Immature natural killer cell (primary cell): ENCODE measurements at places on chromosomes 13 and 19.

- no peak for DNase-seq
- H3K4me3 ChIP-seq, result no peak overlapping the region
- no peak overlapping the region for H3K27ac ChIP-seq
- no peaks in the 10 kb centered on the region for H3K36me3 ChIP-seq
- no peaks in the 10 kb centered on the region for H3K27me3 ChIP-seq
These were observed 1138.0 kb upstream of the SLC10A2 start for GRCh38 chr13:104204177-104204576.

- H3K4me3 ChIP-seq, result no peak overlapping the region
- peaks cover 15% of the 10 kb centered on the region for H3K36me3 ChIP-seq
- H3K27ac ChIP-seq, result peak overlapping the region; percentile 18
- H3K4me1 ChIP-seq, result peaks cover 36% of the 10 kb centered on the region
- no peaks in the 10 kb centered on the region for H3K27me3 ChIP-seq
These were observed 27.3 kb upstream of the ZNF254 start for GRCh38 chr19:24059563-24060295.

- H3K27me3 ChIP-seq, result peaks cover 19% of the 10 kb centered on the region
- H3K27ac ChIP-seq, result peak within 1 kb of the TSS; percentile 100
- peak within 1 kb of the TSS; percentile 96 for H3K4me3 ChIP-seq
These were observed at the start of gene MZF1 for GRCh38 chr19:58572818-58573657. TSS of gene MZF1 (minus strand) at chr19:58573335. CDS start at chr19:58571389, 1,946 bp downstream.

DNA sequence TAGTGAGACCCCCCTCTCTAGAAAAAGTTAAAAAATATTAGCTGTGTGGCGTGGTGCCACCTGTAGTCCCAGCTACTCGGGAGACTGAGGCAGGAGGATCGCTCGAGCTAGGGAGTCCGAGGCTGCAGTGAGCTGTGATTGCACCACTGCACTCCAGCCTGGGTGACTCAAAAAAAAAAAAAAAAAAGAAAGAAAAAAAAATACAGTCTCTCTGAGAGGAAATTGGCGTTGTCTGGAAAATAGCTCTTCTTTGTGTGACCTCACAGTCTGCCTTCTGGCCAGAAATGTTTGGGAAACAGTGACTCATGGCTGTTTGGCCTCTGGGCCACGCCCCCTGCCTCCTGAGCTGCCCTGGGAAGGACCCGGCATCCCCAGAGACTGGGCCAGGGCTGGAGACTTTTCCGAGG lies 10.7 kb downstream of the MARCHF2 start:
- peaks cover 5% of the 10 kb centered on the region for H3K36me3 ChIP-seq
- no peaks in the 10 kb centered on the region for H3K27me3 ChIP-seq
- DNase-seq, result no peak
- no peak overlapping the region for H3K27ac ChIP-seq
- H3K4me3 ChIP-seq, result no peak overlapping the region

GRCh38 chr19:4933528-4933927 lies 24.2 kb downstream of the UHRF1 start:
- H3K4me1 ChIP-seq, result no peaks in the 10 kb centered on the region
- no peaks in the 10 kb centered on the region for H3K36me3 ChIP-seq
- DNase-seq, result no peak
- H3K27me3 ChIP-seq, result peaks cover 2% of the 10 kb centered on the region
